Kidney glomerular epithelial cell (primary cell): ENCODE measurements at places on chromosomes 1 and 21.

DNA sequence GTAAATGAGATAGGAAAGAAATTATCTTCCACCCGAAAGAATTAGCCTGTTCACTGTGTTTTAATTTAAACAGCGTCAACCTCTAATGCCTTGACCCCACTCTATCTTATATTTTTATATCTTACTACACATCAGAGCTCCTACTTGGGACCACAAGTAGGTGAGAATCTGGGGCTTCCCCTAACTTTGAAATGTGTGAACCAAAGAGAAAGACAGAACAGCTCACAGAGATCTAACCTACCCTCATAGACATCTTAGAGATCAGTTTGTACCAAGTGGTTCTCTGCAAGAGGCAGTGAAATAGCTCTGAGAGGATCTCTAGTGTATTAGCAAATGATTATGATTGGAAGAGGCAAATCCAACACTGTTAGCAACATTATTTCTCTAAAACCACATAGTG is 31.0 kb upstream of the IFI16 start:
- DNase-seq, result no peak

DNA sequence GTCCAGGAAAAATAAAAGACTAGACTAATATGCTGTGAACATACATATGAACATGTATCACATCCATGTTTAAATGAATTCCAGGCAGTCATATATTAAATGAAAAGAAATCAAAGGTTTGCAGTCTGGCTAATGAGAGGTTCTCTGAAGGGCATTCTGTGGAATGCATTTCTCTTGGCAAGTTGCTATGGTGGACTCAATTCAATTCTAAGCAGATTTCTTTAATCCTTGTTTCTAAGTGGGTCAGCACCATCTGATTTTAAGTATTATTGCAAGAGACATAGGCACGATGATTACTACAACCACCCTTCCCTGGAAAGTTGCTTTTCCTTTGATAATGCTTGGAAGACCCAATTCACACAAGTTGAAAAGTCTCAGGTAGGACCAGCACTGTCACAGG is 23.9 kb upstream of the ABCA4 start:
- DNase-seq, result no peak

GRCh38 chr1:245871915-245872314 is 635.2 kb downstream of the SMYD3 start:
- DNase-seq, result no peak

GRCh38 chr1:43879414-43879813 is 54.2 kb upstream of the ARTN start:
- DNase-seq, result peak; percentile 41

DNA sequence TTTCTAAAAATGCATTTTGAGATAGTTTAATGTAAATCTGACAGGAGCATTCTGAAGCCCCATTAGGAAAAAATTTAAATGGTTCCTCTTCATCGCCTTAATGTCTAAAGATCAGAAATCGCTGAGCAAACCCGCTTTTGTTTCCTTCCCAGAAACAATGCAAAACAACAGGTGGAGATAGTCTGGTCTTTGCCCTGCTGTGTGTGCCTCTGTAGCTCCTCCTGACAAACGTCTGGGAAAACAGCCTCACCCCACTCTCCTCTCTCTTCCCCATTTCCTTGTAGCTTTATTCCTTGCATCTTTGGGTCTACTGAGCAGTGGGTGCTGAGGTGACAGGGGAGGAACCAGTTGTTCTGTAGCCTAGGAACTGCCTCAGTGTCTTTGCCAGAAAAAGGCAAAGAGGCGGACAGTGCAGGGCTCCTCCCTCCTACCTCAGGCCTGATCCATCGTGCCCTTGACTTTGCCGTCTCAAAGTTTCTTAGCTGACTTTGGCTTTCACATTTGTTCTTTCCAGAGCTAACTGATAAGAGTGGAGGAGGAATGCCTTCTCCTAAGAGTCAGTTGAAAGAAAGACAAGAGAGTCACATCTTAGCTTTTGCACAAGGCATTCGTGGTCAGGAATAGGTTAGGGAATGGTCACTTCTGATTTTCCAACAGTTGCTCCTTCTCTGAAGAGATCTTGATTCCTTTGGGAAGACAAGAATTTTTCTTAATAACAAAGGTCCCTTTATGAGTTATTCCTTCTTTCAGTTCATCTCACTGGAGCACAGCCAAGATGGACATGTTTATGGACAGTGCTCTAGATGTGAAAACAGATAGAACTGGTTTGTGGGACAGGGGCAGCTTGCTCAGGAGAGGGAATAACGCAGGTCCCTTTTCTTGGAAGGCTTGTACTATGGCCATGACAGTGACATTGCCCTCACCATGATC is 24.9 kb downstream of the SYT11 start:
- no peak for DNase-seq

- no peak for DNase-seq
These were observed 20.0 kb downstream of the PHLDA3 start for GRCh38 chr1:201448990-201449389.

GRCh38 chr1:35499652-35500176 is 57.5 kb downstream of the KIAA0319L start:
- no peak for DNase-seq

- peak; percentile 51 for DNase-seq
These were observed 39.9 kb downstream of the PEX14 start for GRCh38 chr1:10514490-10515235.

- no peak for DNase-seq
These were observed 351.0 kb downstream of the SIPA1L2 start for GRCh38 chr1:232278925-232279324.

- peak; percentile 75 for DNase-seq
These were observed 36.7 kb upstream of the THEM4 start for GRCh38 chr1:151945725-151946722.

- no peak for DNase-seq
These were observed 38.8 kb upstream of the STMN1 start for GRCh38 chr1:25944986-25945385.

DNA sequence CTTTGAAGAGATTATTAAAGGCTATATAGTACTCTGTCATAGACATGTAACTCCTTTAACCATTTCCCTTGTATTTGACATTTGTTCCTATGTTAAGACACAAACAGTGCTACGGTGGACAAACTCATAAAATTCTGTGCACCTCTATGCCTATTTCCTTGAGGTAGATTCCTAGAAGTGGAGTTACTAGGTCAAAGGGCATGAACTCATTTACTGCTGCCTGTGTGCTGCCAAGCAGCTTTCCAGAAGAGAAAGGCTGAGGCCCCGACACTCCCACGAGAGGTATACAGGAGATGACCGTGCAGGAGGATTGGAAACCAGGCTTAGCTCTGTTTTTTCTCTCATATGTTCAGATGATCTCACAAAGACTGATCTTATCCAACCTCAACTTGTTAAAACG is 34.4 kb upstream of the TENT5C start:
- no peak for DNase-seq

GRCh38 chr1:208525417-208525816 is 281.2 kb upstream of the PLXNA2 start:
- no peak for DNase-seq

DNA sequence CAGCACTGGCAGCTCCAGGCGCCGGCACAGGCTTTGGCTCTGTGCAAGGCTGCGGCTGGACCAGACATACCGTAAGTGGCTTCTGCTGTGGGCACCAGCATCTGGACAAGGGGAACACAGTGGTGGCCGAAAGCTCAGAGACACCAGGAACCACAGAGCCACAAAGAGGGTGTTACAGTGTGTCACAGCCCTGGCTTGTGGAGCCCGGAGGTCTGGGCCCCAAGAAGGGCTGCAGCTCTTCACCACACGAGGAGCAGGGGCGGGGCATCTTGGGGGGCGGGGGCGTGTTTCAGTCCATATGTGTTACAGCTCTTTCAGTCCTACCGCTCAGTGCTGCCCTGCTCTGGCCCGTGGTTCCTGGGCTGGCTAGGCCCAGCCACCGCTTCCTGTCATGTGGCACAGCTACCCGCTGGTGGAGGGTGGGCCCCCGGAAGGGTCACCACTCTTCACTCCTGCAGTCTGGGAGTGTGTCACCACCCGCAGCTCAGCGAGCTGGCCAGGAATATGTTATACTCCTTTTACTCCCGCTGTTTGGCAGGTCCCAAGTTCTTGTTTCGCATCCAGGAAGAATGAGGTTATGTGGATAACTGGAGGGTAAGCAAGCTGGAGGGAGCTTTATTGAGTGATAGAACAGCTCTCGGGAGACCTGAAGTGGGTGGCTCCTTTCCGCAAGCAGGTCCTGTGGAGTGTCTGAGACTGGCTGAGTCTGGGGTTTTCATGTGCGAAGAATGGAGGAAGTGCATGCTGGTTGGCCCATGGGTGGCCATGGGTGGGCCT is 3.3 kb upstream of the LSM10 start:
- DNase-seq, result no peak

- no peak for DNase-seq
These were observed 47.2 kb upstream of the PAX7 start for GRCh38 chr1:18583326-18583941.

- DNase-seq, result peak; percentile 95
These were observed 73.2 kb upstream of the ADGRL4 start for GRCh38 chr1:79079770-79080169.

- no peak for DNase-seq
These were observed 18.9 kb upstream of the VWA5B1 start for GRCh38 chr1:20271498-20272400.

DNA sequence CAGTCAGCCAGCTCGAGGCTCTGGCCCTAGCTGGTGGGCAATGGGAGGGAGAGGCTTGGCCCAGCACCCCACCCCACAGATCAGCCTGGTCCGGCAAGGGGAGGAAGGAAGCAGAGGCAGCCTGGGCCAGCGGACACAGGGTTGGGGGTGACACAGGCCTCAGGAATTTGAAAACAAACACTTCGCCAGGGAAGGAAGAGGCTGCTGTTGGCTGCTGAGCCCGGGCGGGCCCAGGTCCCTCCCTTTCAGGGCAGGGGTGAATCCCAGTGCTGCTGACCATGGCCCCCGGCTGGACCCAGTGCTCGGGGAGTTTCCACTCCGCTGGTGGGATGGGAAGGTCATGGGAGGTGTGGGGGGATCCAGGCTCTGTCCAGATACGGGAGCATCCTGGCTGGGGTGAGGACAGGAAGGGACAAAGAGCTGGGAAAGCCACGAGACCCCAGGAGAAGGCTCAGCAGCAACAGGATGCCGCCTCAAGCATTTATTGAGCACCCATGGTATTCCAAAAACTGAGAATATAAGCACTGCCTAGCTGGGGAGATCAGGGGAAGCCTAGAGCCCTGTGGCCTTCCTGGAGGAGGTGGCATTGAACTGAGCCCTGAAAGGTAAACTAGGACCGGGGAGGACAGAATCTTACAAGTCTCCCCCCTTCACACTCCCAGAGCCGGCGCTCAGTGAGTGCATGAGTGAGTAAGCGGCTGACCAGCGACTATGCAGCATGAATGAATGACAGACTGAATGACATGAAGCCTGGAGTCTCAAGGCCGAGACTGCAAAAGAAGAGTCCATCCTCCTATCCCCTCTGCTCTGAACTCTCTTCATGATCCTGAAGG is 26.2 kb upstream of the EPHA2 start:
- peak; percentile 90 for DNase-seq

GRCh38 chr1:150514913-150515327 is 632 bp upstream of the FALEC start:
- DNase-seq, result no peak

DNA sequence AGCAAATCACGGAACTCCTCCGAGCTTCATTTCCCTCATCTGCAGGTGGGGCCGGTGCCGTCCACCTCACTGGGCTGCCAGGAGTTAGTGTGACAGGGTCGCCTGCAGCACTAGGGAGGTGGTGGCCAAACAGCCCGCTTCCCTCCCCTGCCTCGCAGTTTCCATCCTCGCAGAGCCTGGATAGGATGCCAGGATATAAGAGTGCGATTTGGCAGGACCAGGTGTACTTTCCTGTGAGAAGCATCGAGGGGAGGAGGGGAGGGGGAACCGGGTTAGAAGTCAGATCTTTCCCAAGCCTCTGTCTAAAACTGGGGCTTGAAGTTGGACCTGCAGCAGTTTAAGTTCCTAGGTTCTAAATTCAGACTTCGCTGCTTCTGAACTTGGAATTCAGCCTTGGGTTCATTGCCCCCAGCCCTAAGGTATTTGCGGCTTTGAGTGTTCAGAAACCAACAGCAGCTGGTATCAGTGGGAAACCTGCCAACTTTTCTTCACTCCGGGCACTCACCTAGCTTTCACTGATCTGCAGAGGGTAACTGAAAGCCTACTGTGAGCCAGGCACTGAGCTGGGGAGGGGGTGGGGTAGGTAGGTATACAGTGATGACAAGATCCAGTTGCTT is 1.7 kb upstream of the JUN start:
- peak; percentile 79 for DNase-seq

- no peak for DNase-seq
These were observed 87.2 kb upstream of the CHODL start for GRCh38 chr21:18157406-18157805.

DNA sequence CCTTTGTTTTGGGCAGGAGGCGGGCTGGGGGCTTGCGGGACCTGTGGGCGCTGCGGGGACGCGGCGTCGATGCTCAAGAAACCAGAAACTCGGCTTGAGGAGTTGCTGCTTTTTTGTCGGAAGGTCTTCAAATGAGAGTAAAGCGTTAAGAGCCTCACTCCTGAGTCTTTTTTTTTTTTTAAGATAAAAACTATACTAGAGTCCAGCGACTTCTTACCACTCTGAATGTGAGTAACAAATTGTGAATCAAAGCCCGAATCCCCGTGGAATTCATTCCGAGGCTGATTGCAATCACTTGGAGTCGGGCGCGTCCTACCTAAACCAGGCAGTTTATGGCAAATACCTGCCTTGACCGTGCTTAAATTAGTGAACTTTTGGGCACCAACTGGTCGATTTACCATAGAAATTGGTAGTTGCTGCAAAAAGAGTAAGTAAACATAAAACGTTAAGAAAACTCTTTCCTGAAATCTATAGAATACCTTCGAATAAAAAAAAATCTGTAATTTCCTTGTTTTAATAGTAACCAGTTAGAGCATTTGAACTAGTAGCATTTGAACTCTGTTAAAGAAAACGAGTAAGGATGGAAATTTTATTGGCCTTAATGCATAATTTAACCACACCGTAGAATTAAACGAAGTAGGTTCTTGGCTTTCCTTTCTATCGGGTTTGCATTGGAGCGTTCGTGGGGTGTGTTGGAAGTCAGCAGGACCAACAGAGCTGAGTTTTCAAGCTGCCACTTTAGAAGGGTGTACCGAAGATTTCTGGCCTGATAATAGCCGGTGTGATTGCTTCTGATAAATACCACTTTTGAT is 769 bp downstream of the GPSM2 start:
- peak; percentile 43 for DNase-seq

- no peak for DNase-seq
These were observed 121.2 kb upstream of the SGIP1 start for GRCh38 chr1:66412704-66413103.

GRCh38 chr1:79005945-79006344 is 585 bp downstream of the ADGRL4 start:
- no peak for DNase-seq
